ENCODE measurements at places on chromosomes 1 and 21.

- no peak for DNase-seq
Measured at GRCh38 chr21:29329406-29329805, 30.7 kb downstream of the BACH1 start.

GRCh38 chr21:27769763-27770162 lies 802.9 kb upstream of the ADAMTS5 start:
- no peak for DNase-seq

- DNase-seq = peak; percentile 46
Measured at GRCh38 chr1:207218512-207219362, 102.7 kb upstream of the CD55 start.

GRCh38 chr1:233085566-233085965 lies 135.2 kb downstream of the NTPCR start:
- no peak for DNase-seq

DNA sequence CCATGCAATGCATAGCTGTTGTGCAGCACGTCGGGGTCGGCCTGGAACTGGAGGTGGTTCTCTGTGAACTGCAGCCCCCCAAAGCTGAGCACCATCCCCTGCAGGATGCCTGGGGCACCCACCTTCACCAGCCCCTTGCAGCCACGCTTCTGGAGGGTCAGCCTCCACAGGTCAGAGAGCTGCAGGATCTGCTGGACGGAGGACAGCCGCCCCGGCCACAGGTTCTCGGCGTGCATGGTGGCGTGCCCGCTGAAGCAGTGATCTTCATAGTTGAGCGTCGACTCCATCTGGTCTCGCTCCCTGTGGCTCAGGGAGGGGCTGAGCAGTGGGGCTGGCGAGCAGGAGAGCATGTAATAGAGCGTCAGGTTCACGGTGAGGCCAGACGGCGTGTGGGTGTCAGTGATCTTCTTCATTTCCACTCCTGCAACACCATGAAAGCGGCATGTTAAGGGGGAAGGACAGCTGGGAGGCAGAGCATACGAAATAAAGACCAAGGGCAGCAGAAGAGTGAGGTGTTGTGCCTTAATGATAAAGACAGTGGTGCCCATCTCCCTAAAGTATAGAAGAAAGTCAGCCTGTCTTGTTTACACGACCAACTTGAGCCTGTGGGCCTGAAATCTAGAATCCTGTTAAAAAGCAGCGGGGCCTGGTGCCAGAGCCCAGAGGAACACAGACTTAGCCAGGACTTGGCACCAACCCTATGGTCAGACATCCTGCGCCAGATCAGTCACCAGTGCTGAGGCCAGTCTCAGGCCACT lies 3.0 kb downstream of the KIAA2013 start:
- DNase-seq = no peak

GRCh38 chr1:245881767-245882391 lies 625.2 kb downstream of the SMYD3 start:
- no peak for DNase-seq

- DNase-seq = no peak
Measured at GRCh38 chr1:6137758-6138157, 42.4 kb downstream of the CHD5 start.

DNA sequence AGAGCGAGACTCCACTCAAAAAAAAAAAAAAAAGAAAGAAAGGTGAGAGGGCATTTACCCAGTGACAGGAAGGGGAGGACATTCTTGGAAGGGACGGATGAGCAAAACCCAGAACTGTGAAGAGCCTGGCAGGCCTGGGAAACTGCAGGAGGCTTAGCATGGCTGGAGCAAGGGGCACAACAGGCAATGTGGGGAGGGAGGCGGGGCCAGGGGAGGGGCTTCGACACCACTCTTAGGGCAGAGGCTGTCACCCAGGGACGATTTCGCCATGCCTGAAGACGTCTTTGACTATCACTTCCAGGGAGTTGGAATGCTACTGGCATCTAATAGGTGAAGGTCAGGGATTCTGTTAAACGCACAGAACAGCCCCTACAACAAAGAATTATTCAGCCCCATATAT lies 184.0 kb downstream of the HUNK start:
- DNase-seq = no peak

DNA sequence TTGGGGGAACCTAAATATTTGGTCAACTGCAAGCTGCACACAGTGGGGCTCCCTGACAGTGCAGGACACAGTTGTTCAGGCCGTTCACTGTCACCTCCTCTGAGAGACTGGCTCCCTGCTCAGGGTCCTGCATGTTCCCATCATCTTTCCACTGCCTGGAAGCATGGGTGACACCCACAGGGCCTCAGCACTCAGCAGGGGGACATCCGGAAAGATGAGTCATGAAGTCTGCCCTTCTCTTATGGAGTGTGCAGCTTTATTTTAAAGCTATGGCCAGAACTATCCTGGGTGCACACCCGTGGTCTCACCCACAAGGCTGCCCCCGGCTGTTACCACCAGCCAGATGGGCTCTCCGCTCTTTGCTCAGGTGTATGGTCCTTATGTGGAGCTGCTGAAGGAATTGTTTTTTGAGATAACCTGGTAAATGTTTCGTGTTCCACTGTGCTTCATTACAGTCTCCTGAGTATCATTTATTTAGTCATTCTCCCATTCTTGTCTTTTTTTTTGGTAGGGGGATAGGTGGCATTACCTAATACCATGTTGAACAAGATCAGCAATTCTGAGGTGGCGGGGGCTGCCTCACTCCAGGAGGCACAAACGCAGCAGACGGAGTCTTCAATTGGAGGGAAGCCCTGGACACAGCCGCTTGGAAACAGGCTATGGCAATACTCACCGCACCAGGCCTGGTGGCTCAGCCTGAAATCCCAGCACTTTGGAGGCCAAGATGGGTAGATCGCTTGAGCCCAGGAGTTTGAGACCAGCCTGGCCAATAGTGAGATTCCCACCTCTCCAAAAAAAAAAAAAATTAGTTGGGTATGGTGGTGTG lies 14.3 kb downstream of the TRIM11 start:
- DNase-seq = no peak

GRCh38 chr1:14236097-14236496 lies 362.4 kb upstream of the KAZN start:
- no peak for DNase-seq

DNA sequence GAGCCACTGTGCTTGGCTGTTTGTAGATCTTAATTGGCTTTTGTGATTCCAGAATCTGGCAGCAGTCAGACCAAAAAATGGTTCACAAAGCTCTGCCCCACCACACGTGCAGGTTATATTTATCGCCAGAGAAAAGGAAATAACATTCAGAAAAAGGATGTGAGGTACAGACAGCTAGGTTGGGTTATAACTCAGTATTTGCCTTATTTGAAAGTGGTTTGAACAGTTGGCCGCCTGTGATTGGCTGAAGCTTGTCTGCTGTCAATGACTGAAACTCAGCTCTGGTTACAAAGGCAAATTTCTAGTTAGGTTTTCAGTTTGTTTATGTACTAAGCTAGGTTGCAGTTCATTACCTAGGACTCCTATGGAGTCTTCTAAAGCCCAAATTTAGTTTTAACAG lies 9.6 kb downstream of the SH3BGR start:
- no peak for DNase-seq

- DNase-seq = no peak
Measured at GRCh38 chr1:36136535-36136934, 11.5 kb upstream of the COL8A2 start.

- peak; percentile 75 for DNase-seq
Measured at GRCh38 chr1:165928075-165928731, 100.8 kb downstream of the UCK2 start.

DNA sequence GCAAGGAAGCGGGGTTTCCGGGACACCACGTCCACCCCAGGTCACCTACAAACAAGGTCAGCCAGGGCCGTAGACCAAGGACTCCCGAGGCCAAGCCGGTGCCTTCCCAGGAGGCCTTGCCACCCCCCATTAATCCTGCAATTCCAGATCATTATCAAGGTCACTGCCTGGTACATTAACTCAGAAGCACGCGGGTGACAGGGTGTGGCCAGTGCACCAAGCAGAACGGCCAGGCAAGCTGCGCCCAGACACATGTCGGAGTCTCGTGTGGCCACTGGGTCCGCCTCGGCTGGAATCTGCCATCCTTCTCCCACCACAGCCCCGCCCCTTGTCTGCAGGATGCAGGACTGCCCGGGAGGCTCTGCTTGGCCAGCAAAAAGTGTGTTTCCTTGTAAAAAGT lies 144.7 kb downstream of the PRDM16 start:
- DNase-seq = no peak

- DNase-seq = no peak
Measured at GRCh38 chr1:153963850-153964331, 554 bp upstream of the SLC39A1 start.

- DNase-seq = no peak
Measured at GRCh38 chr21:46660505-46660904, 25.0 kb downstream of the PRMT2 start.

- no peak for DNase-seq
Measured at GRCh38 chr1:50103615-50104081, 5.1 kb upstream of the ELAVL4 start.

DNA sequence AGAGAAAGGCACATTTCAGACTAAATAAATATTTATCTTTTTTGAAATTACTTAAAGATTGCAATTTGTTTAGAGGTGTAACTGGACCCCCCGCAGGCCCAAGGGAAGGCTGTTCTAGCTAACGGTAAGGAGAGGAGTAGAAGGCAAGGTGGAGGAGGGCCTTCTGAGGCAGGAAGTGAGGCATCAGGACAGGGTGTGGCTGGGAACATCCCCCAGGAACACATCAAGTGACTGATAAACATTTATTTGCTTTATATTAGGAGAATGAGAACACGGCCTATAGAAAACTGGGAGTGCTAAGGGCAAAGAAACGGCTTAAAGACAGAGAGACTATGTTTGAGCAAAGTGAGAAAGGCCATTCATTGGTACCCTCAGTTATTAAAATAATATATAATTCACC lies 23.2 kb downstream of the HIVEP3 start:
- no peak for DNase-seq

- peak; percentile 46 for DNase-seq
Measured at GRCh38 chr1:27773826-27774445, 917 bp downstream of the STX12 start.

DNA sequence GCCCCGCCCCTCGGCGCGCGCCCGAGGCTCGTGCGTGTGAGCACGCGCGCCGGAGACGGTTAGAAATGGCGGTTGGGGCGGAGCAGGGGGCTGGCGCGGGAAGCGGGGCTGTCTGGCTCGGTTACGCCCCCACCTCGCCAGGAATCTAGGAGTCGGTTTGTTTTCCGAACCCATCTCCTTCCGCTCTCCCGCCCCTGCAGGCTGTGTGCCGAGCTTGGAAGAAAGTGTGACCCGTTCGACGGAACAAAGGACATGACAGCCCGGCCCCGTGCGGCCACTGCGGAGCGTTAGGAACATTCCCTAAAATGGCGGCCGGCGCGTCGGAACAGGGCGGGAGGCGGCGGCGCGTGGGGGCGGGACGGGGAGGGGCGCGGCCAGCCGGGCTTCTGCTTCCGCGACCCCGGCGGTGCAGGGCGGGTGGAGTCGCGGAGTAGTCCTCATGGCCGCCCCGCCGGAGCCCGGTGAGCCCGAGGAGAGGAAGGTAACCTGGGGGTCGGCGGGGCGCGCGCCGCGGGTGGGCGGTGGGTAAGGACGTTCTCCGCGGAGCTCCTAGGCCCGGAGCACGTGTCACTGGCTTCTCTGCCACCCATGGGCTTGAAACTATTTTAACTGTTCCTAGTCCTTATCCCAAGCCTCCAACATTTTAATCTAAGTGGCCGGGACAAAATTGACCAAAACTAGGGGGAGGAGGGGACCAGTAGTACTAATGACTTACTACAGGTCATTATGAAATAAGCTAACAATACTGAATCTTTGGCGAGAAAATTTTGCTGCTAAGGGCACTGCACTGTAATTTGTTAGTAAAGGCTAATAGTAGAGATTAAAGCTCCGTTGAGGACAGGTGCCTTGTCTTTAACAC lies at the start of gene COX20:
COX20 (plus strand) TSS at position 383 of the 859 bp plus-strand sequence; CDS start at position 440, 57 bp downstream.
- DNase-seq = peak; percentile 96

GRCh38 chr1:16925635-16926490 lies 4.1 kb downstream of the CROCC start:
- DNase-seq = no peak

GRCh38 chr21:42363312-42363711 lies 3.0 kb downstream of the TFF1 start:
- DNase-seq = no peak

Data from erythroblast (primary cell).